ENCODE measurements at places on chromosomes 4 and X.

- no peak for DNase-seq
Measured at GRCh38 chrX:17643528-17643927, 93.8 kb upstream of the SCML1 start.

DNA sequence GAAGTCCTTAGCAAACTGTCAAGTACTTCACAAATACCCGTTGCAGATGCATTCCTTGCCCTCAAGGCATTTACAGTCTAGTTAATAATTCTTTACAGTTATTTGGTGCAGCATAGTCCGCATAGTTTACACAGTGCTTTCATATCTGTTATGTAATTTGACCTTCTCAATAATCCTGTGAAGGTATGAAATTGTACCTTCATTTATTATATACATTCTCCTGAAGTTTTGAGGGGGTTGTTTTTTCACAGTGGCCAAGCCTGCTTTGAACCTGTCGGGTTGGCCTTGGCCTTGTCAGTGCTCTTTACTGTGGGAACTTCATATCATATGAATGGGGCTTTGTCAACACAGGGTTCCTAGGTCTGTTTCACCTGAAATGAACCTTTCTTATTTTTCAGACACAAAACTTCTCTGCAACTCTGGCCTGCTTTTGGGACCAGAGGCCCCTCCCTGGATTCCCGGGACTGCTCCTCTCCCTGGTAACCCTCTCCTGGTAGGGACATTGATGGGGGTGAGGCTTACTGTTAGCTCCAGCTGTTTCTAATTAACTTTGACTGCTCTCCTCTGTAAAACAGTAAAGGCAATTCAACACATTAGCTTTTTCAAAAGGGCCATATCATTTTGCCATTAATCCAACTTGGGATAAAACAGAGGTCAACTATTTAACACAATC is 9.1 kb downstream of the IGFBP7 start:
- DNase-seq, result no peak

GRCh38 chr4:190121759-190122158 is 51.8 kb upstream of the DUX4 start:
- no peak for DNase-seq

GRCh38 chr4:36692586-36692985 is 411.2 kb downstream of the DTHD1 start:
- DNase-seq, result no peak

DNA sequence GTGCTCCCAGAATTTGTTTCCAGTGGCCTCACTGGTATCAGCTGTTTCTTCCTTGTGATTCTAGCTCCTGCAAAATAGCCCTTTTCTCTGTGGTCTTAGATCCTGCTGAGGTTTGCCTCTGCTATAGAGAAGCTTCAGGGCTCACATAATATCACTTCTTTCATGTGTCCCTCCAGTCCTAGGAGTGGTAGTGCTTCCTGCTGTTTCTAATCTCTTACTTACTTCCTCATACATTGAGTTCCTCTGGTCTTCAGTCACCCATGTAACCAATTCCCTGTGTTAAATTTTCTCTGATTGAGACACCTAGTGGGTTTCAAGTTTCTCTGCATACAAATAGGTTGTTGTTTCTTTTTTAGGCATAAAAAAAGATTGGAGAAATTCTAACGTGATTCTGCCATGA is 1567.9 kb downstream of the ARAP2 start:
- no peak for DNase-seq

DNA sequence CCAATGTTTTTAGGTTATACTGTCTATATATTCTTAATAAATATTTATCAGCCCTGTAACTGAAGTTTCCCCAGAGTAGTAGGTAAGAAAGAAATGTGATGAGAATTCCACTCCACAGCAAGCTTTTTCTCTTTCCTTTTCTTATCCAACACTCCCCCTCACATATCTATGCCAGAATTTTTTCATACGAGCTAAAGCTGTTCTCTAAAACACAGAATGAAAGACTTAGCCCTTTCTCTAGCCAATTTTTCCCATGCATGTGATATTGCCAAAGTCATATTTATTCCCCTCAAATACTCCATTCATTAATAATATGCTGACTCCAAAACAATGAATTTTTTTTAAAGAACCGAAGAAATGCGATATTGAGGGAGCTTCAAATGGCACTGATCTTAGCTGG is 32.3 kb downstream of the VEGFC start:
- DNase-seq, result no peak

GRCh38 chrX:28651186-28651585 is 63.9 kb downstream of the IL1RAPL1 start:
- DNase-seq, result peak; percentile 40

DNA sequence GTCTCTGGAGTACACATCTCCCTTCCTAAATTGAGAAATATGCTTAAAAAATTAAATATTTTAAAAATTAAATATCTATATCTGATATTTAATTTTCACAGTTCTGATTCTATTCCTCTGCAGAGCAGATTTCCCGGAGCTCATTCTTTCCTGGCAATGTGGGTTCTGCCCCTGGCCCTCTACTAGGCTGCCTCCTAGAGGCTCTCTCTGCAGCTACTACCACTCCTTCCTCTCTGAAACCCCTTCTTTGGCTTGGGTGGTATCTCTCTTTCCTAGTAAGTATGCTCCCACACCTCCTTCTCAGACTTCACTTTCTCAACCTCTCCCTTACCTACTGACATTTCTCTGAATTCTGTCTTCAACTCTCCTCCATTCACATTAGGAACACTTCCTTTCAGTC is 45.3 kb downstream of the RPGR start:
- no peak for DNase-seq

DNA sequence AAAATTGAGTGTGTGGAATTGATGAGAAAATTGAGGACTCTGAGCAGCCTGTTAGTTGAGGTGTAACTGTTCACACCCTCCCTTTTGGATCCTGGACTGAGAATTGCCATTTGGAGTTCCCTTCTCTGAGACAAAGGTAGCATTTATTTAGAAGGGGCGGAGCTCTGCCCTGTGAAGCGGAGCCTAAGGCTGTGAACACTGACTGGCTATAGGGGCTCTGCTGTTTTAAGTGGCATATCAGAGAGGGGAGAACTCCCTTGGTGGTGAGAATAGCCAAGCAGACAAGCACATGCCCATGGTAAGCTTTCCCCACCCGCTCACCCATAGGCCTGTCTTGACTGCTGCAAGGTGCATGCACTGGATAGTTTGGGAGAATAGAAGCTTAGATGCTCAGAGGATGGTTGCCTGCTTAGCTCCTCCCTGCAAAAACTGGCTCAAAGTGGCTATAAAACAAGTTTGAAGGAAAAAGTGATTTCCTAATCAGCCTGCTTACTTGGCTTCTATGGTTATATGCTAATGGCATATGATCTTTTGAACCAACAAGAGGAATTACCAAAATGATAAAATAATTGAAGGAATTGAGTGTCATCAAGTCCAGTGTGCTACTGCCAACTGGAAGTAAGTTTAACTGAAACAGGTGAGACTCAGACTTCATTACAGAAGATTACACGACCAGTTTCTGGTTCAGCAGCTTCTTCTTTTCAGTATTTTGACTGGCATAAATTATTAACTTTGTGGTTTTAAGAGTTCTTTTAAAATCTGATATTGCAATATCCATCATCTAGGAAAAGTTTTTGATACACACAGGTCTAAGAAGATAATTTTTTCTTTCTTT is 108.4 kb downstream of the AFF1 start:
- no peak for DNase-seq

GRCh38 chr4:184617600-184618196 is 31.5 kb downstream of the CASP3 start:
- no peak for DNase-seq

- no peak for DNase-seq
Measured at GRCh38 chr4:71209161-71209560, 129.7 kb upstream of the SLC4A4 start.

GRCh38 chr4:137025484-137026059 is 506.7 kb downstream of the PCDH18 start:
- DNase-seq, result no peak

DNA sequence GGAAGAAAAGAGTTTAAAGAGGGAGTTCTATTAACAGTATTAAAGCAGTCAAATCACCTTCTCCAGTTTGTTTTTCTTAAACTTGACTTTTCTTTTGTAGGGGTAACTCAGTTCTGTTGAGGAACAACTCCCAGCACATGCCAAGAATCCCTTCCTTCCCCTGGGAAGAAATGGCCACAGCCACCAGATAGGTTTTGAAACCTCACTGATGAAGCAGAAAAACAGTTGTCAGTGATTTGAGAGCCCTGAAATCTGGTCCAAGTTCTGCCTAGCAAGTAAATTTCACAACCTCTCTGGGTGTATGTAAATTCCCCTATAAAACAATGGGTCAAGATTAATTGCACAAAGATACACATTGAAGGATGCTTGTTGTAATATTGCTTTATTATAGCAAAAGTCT is 167.1 kb downstream of the DHX15 start:
- DNase-seq, result no peak

DNA sequence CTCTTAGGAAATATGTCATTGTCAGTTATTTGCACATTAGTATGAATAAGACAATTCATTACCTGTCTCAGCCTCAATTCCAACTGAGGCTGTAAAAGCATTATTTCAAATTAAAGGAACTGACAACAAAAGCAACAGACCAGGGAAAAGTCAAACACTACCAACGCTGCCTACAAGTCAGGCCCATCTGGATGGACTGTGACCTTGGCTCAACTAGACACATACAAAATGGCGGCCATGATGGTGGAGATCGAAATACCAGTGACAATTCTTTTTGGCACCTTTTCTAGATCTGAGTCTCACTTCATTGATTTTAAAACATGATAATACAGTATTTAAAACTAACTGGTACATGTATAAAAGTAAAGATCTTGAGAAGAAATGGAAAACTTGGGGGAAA is 160.7 kb downstream of the DHX15 start:
- no peak for DNase-seq

GRCh38 chrX:15985937-15986336 is 131.3 kb upstream of the AP1S2 start:
- no peak for DNase-seq

DNA sequence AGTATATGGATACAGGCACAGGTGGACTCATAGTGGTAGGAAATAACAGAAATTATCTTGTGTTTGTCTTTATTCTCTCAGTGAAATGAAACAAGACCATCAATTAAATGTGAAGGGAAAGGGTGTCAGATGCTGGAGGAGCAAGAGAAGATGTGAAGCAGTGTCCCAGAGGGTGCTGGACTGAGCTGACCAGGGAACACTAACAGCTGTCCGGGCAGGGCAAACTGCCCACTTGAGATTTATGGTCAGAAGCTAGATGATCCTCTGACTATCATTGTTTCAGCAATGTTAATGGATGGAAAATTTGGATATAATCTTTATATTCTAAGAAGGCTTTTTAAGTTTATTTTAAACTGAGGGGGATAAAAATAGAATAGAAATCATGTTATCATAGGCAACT is 267.2 kb upstream of the SLC7A11 start:
- DNase-seq, result no peak

GRCh38 chr4:155530290-155530689 is 136.4 kb upstream of the GUCY1A1 start:
- peak; percentile 76 for DNase-seq

DNA sequence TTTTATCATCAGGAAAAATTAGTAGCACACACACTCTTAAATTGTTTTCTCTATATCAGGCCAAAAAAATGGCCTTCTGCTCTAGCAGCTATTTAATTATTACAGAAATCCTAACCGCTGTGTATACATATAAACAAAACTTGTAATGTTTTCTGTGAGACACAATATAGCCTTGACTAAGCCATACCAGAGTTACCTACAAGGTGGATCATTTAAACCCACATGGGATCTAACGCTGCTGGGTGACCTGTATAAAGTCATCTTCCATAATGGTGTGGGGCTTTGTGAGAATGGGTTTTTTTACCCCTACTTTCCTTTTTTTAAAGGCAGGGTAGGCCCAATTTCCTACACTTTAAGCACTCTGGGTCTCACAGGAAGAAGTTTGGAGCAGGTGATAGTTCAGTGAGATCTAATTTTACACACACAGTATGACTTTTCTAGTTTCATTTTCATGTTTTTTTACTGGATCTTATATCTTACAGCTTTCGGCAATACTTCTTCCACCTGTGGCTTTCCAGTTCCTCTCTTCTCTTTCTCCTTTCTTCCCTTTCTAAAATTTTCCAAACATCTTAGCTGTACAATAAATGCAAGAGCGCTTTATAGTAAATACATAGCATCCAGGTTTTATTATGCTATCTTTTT is 66.9 kb upstream of the MMAA start:
- DNase-seq, result no peak

- DNase-seq, result peak; percentile 70
Measured at GRCh38 chr4:93828332-93828994, at the start of gene ATOH1. TSS of gene ATOH1 (plus strand) at chr4:93828753. CDS start at chr4:93828927, 174 bp downstream.

- DNase-seq, result peak; percentile 15
Measured at GRCh38 chr4:145554691-145555090, 64.5 kb upstream of the MMAA start.

DNA sequence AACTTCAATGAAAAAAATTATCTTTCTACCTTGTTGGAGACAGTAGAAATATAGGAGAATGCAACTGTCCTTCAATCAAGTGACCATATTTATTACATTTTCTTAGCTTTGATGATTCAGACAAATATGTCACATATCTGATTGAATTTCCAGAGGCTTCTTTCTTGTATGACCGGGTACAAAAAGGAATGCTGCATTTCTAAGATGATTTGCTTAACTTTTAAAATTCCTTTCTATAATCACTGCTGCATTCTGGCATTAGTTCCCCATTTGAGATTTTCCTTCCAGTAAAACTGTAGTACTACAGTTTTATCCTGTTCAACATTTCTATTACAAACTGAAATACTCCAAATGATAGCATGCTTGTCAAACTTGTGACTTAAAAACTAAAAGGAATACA is 5.2 kb downstream of the MFSD8 start:
- DNase-seq, result no peak

- DNase-seq, result no peak
Measured at GRCh38 chr4:142944565-142944964, 98.5 kb upstream of the INPP4B start.

DNA sequence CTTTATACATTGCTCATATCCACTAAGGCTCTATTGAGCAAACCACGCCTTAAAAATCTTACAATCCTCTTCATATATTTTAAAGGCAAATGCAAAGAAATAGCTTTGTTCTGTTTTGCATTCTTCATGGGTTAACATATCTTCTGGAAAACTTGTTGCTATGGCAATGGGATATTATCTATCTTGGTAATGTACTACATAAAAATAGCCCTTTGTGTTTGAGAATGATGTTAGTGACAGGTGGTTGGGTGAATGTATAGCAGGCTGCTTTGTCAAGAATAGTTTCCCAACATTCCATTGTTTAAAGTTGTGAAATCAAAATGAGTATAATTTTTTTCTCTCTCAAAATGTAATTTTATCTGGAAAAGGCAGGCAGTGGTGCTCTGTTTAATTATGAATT is 16.8 kb downstream of the REPS2 start:
- no peak for DNase-seq

GRCh38 chrX:47358387-47359065 is 11.9 kb upstream of the ZNF157 start:
- no peak for DNase-seq
